ENCODE measurements at places on chromosomes 4 and X. TPM values are rescaled to one million over a fixed set of nuclear protein-coding genes. Genes with fewer than 3 reads are reported as not detected.
A peak's percentile ranks its signal among the peaks of the same experiment; 100 is the strongest.

DNA sequence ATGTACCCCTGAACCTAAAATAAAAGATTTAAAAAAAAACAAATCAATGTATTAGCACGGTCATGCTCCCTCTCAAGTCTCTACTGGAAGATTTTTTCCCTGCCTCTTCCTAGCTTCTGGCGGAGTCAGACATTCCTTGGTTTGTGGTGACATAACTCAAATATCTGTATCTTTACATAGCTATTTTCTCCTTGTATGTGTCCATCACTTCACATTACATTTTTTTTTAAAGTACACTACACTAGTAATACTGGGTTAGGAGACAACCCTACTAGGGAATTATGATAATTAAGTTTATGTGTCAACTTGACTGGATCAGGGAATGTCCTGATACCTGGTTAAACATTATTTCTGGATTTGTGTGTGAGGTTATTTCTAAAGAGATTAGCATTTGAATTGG, 1197.9 kb downstream of the TECRL start:
- no peak for DNase-seq
- no peak overlapping the region for H3K4me3 ChIP-seq
- H3K27ac ChIP-seq = no peak overlapping the region
- H3K4me1 ChIP-seq = no peaks in the 10 kb centered on the region
- H3K27me3 ChIP-seq = no peaks in the 10 kb centered on the region

FRG2 gene
- total RNA-seq = not detected

ADH1A gene
- not detected for total RNA-seq

ARX gene
- total RNA-seq = not detected

CA5B gene
- 9.9 TPM for total RNA-seq

DNA sequence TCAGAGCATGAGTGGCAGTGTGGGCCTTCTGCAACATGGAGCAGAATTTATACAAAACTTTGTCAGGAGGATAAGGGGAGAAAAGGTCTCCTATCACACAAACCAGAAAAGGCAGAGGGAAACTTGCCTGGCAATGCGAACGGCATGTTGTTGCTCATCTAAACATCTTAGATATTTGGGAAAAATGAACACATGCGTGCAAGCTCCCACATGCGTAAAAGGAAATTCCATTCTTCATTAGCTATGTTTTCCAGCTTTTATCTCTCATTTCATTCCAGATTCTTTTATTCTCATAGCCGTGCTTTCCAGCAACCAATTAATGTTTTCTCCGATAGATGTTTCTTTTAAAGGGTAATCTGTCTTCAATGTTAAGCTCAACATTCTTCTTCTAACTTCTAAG, 31.3 kb upstream of the GBA3 start:
- H3K4me1 ChIP-seq = no peaks in the 10 kb centered on the region
- H3K36me3 ChIP-seq = no peaks in the 10 kb centered on the region
- no peaks in the 10 kb centered on the region for H3K27me3 ChIP-seq

DNA sequence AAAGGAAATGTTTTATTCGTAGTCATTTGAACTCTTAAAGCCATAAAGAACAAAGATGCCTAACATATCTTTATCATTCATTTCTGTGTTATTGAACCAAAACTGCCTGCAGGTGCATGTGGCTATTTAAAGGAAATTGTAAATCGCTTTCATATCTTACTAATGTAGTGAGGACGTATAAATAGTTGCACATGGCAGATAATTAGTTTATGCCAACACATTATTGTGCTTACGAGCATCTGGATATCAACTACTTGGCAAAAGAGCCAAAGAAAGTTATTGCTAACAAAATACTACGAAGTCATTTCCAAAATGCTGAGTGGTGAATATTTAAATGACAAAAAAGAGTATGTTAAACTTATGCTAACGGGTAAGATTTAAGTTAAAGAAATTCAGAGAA, 27.9 kb upstream of the GABRA2 start:
- no peaks in the 10 kb centered on the region for H3K36me3 ChIP-seq
- H3K27ac ChIP-seq = no peak overlapping the region
- DNase-seq = no peak
- H3K4me1 ChIP-seq = no peaks in the 10 kb centered on the region
- no peak overlapping the region for H3K4me3 ChIP-seq
- H3K27me3 ChIP-seq = no peaks in the 10 kb centered on the region

- H3K27ac ChIP-seq = no peak overlapping the region
- H3K4me3 ChIP-seq = no peak overlapping the region
- H3K27me3 ChIP-seq = no peaks in the 10 kb centered on the region
- H3K36me3 ChIP-seq = no peaks in the 10 kb centered on the region
- DNase-seq = peak; percentile 72
Measured at GRCh38 chrX:18146954-18147353, 73.7 kb downstream of the BEND2 start.

DNA sequence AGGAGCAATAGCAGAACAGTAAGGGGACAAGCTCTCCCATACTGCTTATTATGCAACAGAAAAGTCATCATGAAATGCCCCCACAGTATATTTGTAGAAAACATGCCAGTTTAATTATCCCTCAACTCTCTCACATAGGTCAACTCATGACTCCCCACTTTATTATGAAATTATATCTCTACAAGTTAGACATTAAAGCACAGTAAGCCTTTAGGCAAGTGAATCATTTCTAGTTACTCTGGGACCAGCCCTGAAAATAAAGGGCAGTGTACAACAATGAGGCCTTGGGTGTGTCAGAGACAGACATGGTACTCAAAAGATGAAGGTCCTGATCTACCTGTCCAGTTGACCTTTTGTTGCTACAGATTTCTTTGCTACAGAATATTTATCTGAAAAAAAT, 191.9 kb downstream of the FBXW7 start:
- H3K27ac ChIP-seq = no peak overlapping the region
- peaks cover 4% of the 10 kb centered on the region for H3K36me3 ChIP-seq
- no peak for DNase-seq
- no peaks in the 10 kb centered on the region for H3K27me3 ChIP-seq
- H3K4me3 ChIP-seq = no peak overlapping the region
- no peaks in the 10 kb centered on the region for H3K4me1 ChIP-seq

GRCh38 chrX:116172976-116173375, 2.4 kb downstream of the AGTR2 start:
- DNase-seq = no peak
- no peaks in the 10 kb centered on the region for H3K4me1 ChIP-seq
- H3K27ac ChIP-seq = no peak overlapping the region
- no peaks in the 10 kb centered on the region for H3K27me3 ChIP-seq
- no peaks in the 10 kb centered on the region for H3K36me3 ChIP-seq
- no peak overlapping the region for H3K4me3 ChIP-seq

- H3K4me3 ChIP-seq = no peak overlapping the region
- no peak for DNase-seq
- no peaks in the 10 kb centered on the region for H3K27me3 ChIP-seq
- H3K36me3 ChIP-seq = no peaks in the 10 kb centered on the region
Measured at GRCh38 chrX:22520128-22520828, 247.6 kb downstream of the CBLL2 start.

DNA sequence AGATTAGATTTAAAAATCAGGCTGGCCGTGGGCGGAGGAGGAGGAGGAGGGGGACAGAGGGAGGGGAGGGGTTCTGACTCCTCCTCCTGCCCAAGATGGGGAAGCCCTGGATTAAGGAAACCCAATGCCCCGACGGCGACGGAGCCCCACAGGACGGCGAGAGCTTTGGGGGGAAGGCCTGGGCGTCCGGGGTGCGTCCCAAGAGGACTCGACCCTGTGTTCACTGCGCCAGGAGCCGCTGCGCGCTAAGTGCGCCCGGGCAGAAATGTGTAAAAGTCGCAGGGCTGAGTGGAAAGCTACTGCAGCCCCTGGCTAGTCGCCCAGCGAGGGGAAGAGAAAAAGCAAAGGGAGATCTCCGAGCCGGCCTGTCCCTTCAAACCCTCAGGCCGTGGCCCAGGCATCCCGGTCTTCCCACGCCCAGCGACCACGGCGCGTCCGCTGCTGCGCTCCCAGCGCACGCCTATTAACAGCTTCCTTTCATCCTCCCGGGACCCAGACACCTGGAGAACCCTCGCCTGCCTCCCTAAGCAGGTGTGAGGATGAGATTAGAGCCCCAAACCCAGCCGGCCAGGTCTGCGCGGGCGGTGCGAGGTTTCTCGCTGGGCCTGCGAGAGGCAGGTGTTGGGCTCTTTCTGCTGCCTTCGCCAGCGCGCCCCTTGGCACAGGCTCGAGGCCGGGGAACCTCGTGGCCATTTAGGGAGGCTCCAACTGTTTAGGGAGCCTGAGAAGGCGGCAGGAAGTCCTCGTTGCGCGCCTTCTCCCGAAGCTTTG, 1.4 kb upstream of the RPS6KA3 start:
- H3K4me3 ChIP-seq = peak overlapping the region; percentile 81
- H3K4me1 ChIP-seq = no peaks in the 10 kb centered on the region
- no peaks in the 10 kb centered on the region for H3K36me3 ChIP-seq
- H3K27ac ChIP-seq = no peak overlapping the region

DNA sequence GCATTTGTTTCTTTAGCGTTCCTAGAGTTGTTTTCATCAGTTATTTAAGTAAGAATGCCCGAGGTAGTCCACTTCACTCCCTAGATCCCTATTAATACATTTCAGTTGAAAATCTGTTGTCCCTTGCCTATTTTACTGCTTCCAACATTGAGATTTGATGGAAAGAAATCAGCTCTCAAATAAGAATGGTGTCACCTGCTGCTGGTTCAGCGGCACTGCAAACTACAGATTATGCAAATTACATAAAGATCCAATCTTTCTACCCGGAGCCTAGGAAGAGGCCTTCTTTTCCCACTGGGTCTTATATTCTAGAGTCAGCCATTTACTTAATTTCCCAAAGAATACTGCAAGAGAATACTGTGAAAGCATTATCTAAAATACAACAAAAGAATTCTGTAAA, 597.6 kb upstream of the MAGEB2 start:
- H3K4me3 ChIP-seq = no peak overlapping the region
- DNase-seq = no peak
- H3K36me3 ChIP-seq = no peaks in the 10 kb centered on the region
- no peaks in the 10 kb centered on the region for H3K4me1 ChIP-seq
- no peak overlapping the region for H3K27ac ChIP-seq
- no peaks in the 10 kb centered on the region for H3K27me3 ChIP-seq

- no peaks in the 10 kb centered on the region for H3K27me3 ChIP-seq
- H3K4me3 ChIP-seq = no peak overlapping the region
- no peaks in the 10 kb centered on the region for H3K4me1 ChIP-seq
- no peak for DNase-seq
- no peaks in the 10 kb centered on the region for H3K36me3 ChIP-seq
- H3K27ac ChIP-seq = no peak overlapping the region
Measured at GRCh38 chr4:150423503-150423902, 158.4 kb upstream of the MAB21L2 start.

SERPINA7 gene
- not detected for total RNA-seq

DNA sequence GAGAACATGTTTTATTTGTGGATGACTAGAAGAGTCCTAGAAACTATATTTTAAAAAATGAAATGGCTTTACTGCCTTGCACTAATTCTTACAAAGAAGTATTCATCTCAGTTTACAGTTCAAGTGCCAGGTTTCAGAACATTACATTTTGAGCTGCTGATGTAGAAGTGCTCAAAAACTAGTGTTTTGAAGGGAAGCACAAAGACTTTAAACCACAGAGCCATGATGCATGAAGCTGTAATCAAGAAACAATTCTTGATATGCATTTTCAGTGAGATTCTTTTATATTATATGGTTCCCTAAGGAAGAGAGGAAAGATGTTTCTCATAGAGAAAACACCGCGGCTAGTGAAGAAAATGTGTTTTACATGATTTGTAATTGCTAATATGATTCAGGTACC, 1163.0 kb downstream of the RAPGEF2 start:
- no peaks in the 10 kb centered on the region for H3K27me3 ChIP-seq
- no peak for DNase-seq
- no peak overlapping the region for H3K4me3 ChIP-seq
- no peaks in the 10 kb centered on the region for H3K4me1 ChIP-seq

GRCh38 chr4:89723096-89723495, 113.9 kb downstream of the SNCA start:
- no peak overlapping the region for H3K27ac ChIP-seq
- no peak for DNase-seq
- no peaks in the 10 kb centered on the region for H3K27me3 ChIP-seq
- H3K4me1 ChIP-seq = no peaks in the 10 kb centered on the region

All from cardiac muscle cell (in vitro differentiated cells and primary cell).